ENCODE measurements at places on chromosomes 12 and 14.
A peak's percentile ranks its signal among the peaks of the same experiment; 100 is the strongest.

- no peak for DNase-seq
Measured at GRCh38 chr12:67788118-67788517, 139.6 kb downstream of the DYRK2 start.

DNA sequence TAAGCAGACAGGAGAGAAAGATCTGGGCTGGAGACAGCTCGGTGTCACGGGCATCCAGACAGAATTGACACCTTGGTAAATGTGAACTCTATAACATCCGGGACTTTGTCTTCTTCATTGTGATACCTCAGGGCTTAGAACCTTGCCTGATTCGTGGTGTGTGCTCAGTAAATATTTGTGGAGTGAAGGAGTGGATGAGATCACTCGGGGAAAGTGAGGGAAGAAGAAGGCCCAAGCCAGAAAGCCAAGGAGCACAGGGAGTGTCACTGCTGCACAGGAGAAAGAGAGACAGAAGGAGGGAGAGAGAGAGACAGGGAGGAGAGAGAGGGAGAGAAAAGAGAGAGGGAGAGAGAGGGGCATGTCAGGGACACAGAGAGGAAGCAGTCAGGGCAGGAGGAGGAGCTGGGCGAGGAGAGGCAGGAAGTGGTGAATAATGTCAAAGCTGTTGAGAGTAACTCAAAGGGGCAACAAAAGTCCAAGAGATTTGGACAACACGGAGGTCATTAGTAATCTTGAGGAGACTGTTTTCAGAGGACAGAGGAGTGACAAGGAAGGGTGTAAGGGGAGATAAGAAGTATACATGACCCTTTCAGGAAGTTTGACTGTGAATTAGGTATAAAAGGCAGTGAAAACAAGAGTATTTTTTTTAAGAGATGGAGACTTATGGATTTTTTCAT is 141.6 kb upstream of the MAX start:
- no peak for DNase-seq

DNA sequence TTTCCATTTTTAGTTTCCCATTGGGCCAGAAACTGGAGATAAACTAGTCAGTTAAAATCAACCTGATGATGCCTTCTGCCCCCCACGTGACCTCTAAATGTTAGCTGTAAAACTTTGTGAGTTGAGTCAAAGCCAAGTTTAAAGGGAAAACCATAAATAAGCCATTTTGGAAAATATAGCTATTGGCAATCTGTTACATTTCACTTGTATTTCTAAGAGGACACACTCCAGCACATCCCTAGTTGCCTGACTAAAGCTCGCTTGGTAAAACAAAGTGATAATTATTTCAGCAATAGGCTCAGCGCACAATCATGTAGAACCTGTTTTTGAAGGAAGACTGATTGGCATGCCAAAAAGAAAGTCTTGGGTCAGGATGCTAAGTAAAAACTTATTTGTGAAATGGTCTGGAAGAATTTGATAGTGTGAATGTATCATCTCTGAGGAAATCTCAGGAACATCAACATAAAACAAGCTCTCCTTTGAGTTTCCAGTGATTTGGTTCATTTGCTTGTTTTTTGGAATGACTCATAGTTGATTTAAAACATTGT is 49.2 kb upstream of the AEBP2 start:
- no peak for DNase-seq

DNA sequence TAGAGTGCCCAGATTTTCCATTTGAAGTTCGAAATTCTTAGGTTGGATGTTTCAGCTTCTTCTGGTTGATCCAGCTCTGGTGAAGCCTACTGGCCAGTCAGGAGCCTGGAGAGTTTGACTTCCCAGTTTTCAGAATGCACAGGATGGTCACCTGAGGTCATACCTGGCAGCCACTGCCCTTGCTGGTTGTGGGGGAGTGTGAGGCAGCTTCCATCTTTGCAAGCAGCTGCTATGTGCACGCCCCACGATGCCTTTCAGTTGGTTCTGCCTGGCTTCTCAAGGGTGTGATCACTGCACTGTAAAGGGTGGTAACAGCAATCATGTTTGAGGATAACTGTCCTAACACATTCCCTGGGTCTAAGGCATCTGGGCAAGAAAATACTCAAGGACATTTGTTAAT is 15.4 kb downstream of the CCDC92 start:
- no peak for DNase-seq

DNA sequence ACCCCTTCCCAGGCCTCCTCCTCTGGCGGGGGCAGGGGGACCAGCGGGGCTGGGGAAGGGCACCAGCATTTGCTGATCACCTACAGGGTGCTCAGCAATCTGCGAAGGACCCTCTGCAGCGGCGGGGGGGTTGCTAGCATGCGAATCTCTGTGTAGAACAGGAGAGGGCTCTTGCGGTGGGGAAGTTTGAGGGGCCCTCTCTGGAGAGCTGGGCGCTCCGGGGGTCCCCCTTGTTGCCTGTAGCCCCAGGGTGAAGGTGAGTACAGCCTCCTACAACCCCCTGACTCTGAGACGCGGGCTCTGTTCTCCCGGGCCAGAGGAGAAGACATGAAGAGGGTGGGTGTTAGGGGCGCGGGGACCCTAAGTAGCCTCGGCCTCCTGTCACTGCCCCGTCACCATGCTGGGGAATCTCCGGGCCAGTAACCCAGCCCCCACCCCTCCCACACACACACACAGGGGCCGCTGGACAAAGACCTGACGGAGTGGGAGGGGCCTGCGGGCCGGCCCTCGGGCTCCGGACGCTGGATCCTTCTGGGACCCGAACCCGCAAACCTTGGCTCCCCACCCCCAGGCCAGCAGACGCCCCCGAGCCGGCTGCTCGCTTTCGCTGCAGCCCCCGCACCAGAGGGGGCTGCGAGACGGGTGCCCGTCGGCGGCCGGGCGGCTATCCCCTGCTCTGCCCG is 734 bp downstream of the FIGNL2 start:
- DNase-seq: no peak

DNA sequence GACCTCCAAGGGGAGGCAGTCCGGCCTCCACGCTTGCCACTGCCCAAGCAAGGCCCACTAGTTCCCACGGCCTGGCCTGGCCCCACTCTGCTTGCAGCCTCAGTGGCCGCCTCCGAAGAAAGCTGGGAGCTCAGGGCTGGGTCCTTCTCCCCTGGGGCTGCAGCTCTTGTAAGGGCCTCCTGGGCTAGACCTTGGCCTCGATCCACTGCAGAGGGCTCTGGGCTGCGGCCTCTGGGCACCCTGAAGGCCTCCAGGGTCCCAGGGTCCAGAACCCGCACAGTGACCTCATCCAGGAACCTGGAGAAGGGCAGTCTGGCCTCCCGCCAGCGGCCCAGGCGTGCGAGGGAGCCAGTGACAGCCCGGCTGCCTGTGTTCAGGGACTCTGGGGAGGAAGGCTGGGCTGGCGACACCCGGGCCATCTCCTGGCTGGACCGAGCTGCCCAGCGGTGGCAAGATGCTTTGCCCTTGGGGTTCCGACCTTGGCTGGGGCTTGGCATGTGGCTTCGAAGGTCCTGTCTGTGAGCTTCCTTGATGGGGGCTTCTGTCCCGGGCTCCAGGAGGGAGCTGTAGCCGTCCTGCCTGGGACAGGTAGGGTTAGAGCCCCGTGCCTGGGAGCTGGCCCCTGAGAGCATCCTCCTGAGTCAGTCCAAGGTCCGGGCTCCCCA is 9.8 kb downstream of the BEGAIN start:
- no peak for DNase-seq

DNA sequence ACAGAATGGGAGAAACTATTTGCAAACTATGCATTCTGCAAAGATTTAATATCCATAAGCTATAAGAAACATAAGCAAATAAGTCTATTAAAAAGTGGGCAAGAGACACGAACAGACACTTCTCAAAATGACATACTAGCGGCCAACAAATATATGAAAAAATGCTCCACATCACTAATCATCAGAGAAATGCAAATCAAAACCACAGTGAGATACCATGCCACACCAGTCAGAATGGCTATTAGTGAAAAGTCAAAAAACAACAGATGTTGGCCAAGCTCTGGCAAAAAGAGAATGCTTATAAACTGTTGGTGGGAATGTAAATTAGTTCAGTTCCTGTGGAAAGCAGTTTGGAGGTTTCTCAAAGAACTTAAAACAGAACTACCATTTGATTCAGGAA is 121.3 kb downstream of the KCNMB4 start:
- DNase-seq: no peak

- DNase-seq: no peak
Measured at GRCh38 chr12:57454566-57455373, at the start of gene INHBE. TSS of gene INHBE (plus strand) at chr12:57455307. CDS start at chr12:57455537, 230 bp downstream.

GRCh38 chr14:26966908-26967307 is 369.1 kb upstream of the NOVA1 start:
- no peak for DNase-seq

DNA sequence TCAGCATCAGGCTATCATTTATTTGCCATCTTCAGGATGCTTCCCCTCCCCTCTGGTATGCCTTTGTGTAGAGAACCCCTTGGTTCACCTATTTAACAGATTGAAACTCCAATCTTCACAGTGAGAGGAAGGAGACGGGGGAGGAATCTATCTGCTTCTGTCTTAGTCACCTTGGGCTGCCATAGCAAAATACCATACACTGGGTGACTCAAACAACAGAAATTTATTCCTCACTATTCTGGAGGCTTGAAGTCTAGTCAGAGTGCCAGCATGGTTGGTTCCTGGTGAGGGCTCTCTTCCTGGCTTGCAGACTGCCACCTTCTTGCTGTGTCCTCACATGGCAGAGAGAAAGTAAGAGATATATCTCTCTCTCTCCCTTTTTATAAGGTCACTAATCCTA is 13.5 kb upstream of the EML1 start:
- DNase-seq: no peak

GRCh38 chr12:116194935-116195431 is 82.5 kb downstream of the MED13L start:
- DNase-seq: peak; percentile 13

GRCh38 chr14:104869669-104870367 is 4.8 kb downstream of the CEP170B start:
- DNase-seq: no peak

DNA sequence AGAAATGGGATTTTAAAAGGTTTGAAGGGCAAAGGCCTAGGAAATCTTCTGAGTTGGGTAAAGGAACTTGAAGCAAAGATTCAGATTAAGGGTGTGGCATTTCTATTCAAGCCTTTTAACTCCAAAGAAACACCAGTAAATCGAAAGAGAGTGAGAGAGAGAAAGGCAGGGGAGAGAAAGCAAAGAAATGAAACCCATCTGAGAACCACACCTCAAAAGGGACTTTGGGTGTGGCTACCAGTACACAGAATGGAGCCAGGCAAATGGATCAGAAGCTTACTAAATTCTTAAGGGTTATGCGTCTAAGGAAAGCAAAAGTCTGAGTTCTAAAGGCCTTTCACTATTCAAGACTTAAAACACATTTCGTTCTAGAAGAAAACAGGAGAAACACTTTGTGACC is 277.4 kb downstream of the BCL11B start:
- no peak for DNase-seq

- no peak for DNase-seq
Measured at GRCh38 chr14:87691042-87691881, 301.7 kb downstream of the GALC start.

DNA sequence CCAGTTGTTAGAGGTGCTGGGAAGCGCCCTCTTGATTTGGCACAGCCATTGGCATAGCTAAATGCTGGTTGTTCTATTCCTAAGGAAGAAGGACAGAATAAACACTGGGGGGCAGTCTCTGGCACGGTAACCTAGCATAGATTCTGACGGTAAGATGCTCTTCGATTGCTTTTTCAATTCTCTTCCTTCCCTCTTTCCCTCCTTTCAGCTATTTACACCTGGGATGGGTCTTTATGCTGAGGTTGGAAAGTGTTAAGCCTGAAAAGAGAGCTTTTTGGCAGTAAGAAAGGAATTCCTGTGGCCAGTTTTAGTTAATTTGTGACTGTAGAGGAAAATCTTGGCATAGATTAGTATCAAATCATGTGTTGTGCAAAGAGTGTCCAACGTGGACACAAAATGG is 162.8 kb downstream of the SNAPC1 start:
- DNase-seq: no peak

- DNase-seq: no peak
Measured at GRCh38 chr12:67299526-67299925, 30.4 kb downstream of the CAND1 start.

- no peak for DNase-seq
Measured at GRCh38 chr12:30046376-30046775, 262.6 kb upstream of the TMTC1 start.

- no peak for DNase-seq
Measured at GRCh38 chr12:92908108-92908507, 21.0 kb downstream of the EEA1 start.

- no peak for DNase-seq
Measured at GRCh38 chr12:127494961-127495915, 771.7 kb upstream of the TMEM132C start.

GRCh38 chr12:104526320-104526719 is 69.6 kb downstream of the CHST11 start:
- DNase-seq: no peak

- no peak for DNase-seq
Measured at GRCh38 chr12:6322352-6322751, 11.9 kb downstream of the PLEKHG6 start.

DNA sequence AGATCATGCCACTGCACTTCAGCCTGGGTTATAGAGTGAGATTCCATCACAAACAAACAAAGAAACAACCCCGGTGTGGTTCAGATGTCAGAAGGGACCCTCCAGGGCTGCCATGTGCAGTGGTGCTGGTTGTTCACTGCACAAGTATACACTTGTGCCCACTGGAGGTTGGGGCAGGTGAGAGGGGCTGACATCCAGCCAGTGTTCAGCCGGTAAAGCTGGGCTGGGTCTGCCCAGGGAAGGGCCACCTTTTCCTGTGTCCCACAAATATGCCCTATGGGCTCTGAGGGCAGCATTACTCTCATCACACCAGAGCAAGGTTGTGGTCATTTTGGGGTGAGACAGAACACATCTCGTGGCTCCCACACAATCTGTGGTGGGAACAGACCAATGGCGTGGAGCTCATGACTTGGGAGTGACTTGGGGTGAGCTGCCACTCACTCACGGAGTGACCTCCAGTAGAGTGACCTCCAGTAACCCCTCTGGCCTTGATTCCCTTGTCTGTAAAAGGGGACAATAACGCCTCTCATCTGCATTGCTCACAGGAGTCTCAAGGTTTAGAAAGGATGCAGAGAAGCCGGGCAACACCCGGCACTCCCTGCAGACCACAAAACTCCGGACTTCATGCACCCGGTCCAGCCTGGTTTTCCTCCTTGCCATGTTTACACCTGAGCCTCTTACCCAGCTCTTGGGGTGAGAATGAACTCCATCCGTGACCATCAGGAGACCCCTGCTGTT is 69.0 kb upstream of the VRK1 start:
- DNase-seq: no peak

- DNase-seq: no peak
Measured at GRCh38 chr12:21604245-21605101, at the start of gene GYS2. TSS of gene GYS2 (minus strand) at chr12:21604847. CDS start at chr12:21604592, 255 bp downstream.

GRCh38 chr12:121467638-121468498 is 68.0 kb downstream of the RNF34 start:
- no peak for DNase-seq

GRCh38 chr12:44159862-44160261 is 324.0 kb downstream of the TMEM117 start:
- DNase-seq: no peak
